ENCODE measurements at places on chromosomes 7 and 10. TPM values are rescaled to one million over a fixed set of nuclear protein-coding genes. Genes with fewer than 3 reads are reported as not detected.
A peak's percentile ranks its signal among the peaks of the same experiment; 100 is the strongest.

DNA sequence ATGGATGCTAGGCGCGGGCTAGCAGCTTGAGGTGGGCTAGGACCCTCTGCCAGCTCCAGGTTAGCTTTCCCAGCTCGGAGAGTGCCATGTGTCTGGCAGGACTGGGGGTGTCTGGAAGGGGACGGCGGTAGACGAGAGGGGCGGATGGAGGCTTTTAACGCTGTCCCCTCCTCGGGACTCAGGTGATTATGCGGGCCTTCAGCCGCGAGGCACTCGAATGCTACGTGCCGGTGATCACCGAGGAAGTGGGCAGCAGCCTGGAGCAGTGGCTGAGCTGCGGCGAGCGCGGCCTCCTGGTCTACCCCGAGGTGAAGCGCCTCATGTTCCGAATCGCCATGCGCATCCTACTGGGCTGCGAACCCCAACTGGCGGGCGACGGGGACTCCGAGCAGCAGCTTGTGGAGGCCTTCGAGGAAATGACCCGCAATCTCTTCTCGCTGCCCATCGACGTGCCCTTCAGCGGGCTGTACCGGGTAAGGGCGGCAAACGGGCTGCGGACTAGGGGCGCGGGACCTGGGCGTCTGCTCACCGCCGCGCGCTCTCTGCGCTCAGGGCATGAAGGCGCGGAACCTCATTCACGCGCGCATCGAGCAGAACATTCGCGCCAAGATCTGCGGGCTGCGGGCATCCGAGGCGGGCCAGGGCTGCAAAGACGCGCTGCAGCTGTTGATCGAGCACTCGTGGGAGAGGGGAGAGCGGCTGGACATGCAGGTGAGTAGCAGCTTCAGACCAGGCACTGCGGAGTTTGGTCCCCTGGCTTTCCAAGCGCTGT, 1.1 kb downstream of the CYP26A1 start:
- DNase-seq: no peak

The H2BK1 gene
- not detected for total RNA-seq

- DNase-seq: peak; percentile 32
Observed at GRCh38 chr7:99837649-99838361, 10.0 kb downstream of the CYP3A43 start.

- no peak for DNase-seq
Observed at GRCh38 chr10:10745291-10745690, 272.4 kb upstream of the CELF2 start.

GRCh38 chr7:4265066-4265465, 417.0 kb upstream of the FOXK1 start:
- DNase-seq: no peak

DNA sequence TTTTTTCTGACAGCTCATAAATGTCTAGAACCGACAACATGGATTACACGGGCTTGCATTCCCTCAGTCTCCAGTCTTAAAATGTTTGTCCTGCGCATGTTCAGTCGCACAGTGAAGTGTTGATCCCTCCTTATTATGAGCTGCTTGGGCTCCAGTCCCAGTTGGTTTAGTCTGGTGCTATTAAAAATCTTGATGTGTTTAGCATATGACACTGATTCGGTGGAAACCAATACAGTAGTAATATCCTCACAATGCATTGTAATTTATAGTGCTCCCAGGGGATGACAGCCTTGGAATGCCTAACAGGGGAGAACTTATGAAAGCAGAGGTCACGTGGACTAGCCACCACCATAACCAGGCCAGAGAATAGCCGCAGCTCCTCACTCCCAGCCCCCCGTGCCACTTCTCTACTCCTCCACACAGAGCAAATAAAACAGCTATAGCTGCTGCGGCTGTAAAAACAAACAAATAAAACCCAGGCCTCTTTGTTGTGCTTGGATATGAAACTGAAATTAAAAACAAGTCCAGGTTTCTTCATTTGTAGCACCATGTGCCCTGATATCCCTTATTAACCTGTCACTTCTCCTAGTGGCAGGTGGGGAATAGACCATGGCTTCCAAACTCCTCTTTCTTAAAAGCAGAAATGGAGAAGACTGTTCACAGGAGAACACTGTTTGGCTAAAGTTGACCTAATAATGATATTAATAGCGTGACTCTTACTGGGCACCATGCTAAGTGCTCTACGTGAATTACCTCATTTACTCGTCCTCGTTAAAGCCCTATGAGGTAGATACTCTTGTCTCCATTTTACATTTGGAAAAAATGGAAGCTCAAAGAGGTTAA, 7.7 kb downstream of the DPCD start:
- no peak for DNase-seq

- DNase-seq: peak; percentile 58
Observed at GRCh38 chr10:125085258-125086054, 74.9 kb downstream of the CTBP2 start.

- peak; percentile 36 for DNase-seq
Observed at GRCh38 chr10:32347363-32348022, 535 bp upstream of the EPC1 start.

DNA sequence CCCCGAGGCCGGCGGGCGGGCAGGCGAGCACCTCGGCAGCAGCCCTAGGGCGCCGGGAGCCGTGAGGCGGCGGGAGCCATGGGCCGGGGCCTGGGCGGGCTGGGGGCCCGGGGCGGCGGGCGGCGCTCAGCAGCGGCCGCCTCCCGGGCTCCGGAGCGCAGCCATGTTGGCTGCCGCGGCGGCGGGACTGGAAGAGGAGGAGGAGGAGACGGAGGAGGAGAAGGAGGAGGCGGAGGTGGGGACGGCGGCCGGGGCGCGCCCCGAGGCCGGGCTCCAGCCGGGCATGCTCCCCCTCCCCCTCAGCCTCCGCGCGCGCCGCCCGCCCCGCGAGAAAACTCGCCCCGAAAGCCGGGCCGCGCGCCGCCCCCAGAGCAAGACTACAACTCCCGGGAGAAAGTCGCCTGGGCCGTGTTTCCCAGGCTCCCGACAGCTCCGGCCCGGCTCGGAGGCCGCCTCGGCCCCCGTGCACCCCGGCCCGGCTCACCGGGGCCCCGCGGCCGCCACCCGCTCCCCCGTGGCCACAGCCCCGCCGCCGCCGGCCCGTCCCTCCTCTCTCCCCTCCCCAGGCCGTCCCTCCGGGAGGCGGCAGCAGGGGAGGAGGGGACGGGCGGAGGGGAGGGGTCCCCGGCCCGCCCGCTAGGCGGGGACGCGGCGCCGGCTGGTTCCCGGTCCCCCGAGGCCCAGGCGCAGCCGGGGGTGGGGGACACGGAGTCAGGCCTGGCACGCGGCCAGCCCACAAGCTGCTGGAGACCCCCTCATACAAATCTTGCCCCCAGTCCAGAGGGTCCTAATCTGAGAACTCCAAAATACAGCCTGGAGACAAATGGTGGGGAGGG, at the start of gene DLG5:
DLG5 (minus strand) TSS at position 190 of the 836 bp plus-strand sequence. CDS start 235 bp downstream, outside the sequence.
- DNase-seq: peak; percentile 89

- DNase-seq: no peak
Observed at GRCh38 chr10:90858461-90858968, 676 bp upstream of the HTR7 start.

DNA sequence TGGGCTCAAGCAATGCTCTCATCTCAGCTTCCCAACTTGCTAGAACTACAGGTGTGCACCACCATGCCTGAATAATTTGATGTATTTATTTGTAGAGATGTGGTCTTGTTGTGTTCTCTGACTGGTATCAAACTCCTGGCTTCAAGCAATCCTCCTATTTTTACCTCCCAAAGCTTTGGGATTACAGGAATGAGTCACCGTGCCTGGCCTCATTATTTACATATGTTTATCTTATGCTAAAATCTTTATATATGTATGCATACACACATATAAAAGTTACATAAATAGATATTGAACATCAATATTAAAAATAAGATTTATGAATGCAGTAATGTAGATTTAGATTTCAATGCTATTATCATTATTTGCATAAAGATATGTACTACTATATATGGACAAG, 1634.5 kb upstream of the LRRTM3 start:
- DNase-seq: peak; percentile 87

GRCh38 chr7:43671521-43671920, 57.8 kb downstream of the COA1 start:
- DNase-seq: no peak

DNA sequence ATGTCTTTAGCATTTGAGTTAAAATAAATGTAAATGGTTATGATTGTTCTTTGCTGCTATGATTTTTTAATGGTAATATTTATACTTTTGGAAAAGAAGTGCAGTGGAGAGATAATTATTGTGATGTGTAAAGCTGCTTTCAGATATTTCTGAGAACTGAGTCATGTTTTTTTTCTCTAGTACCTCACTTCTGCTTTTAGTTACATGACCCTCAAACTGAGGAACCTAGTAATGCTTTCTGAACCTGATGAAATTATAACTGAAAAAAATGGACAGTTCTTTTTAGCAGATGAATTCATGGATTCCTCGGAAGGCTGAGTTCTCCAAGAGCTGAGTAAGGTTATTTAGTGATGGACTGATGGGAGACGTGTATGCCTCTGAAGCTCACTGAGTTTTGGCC, 167.8 kb downstream of the CDCA7L start:
- DNase-seq: no peak

- no peak for DNase-seq
Observed at GRCh38 chr10:3455385-3456334, 283.1 kb upstream of the PITRM1 start.

Measured in PC-3 (cell line).